NCI-H1048 (cell line): ENCODE measurements at places on chromosomes 6 and 20.
A peak's percentile ranks its signal among the peaks of the same experiment; 100 is the strongest.

DNA sequence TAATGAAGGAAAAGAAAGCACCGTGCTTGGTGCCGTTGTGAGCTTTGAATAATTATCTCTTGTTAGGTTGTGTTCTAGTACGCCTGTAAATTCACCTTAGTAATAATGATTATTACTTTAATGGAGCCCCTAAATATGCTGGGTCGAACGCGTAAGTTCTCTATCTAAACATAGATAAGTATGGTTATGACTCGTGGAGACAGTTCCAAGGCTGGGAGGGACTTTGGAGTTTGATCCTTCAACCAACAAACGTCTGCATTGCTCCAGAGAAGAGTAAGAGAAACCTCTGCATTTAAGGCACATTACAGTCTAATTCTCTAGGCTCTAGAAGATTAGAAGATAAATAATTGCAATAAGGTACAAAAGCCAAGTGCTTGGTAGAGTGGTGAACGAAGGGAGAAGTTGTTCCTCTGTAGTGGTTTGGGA lies 514 bp downstream of the ACOT13 start:
- DNase-seq = no peak

GRCh38 chr6:147167576-147168461 lies 36.4 kb upstream of the STXBP5 start:
- no peak for DNase-seq

GRCh38 chr6:35719830-35720733 lies 16.8 kb upstream of the ARMC12 start:
- no peak for DNase-seq

- no peak for DNase-seq
Measured at GRCh38 chr6:153476243-153476642, 345.2 kb upstream of the RGS17 start.

DNA sequence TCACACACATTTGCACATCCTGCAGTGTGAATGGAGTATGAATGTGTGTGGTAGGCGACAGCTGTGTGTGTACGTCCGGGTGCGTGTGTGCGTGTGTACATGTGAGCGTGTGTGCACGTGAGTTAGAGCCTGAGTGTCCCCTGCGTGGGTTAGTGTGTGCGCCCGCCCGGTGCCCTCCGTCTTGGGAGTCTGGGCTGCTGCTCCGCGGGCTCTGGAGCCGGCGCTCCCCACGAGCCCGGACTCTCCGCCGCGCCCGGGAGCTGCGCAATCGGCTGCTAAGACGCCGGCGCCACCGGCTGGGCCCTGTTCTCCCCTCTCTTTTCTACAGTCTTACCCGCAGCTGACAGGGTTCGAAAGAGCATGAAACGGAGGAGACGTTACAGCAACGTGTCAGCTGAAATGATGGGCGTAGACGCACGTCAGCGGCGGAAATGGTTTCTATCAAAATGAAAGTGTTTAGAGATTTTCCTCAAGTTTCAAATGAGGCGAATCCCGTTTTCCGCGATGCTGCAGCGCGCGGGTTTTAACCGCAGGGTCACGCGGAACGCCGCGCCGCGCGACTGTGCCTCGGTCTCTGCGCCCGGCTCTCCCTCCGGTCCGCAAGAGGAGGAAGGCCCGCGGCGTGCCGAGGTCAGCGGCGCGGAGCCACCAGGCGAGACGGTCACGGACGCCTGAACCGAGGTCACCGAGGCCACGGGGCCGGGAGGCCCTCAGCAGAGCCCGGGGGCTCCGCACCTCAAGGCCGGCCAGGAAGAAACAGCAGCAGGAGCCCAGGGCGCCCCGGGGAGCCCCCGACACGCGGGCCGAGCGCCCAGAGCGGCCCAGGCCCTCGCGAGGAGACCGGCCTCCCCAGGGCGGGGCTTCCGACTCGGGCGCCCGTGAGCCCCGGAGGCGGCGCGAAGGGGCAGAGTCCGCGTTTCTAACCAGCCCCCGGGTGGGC lies 95.3 kb upstream of the BHLHE23 start:
- DNase-seq = no peak

GRCh38 chr6:106117579-106117978 lies 31.4 kb downstream of the PRDM1 start:
- no peak for DNase-seq

DNA sequence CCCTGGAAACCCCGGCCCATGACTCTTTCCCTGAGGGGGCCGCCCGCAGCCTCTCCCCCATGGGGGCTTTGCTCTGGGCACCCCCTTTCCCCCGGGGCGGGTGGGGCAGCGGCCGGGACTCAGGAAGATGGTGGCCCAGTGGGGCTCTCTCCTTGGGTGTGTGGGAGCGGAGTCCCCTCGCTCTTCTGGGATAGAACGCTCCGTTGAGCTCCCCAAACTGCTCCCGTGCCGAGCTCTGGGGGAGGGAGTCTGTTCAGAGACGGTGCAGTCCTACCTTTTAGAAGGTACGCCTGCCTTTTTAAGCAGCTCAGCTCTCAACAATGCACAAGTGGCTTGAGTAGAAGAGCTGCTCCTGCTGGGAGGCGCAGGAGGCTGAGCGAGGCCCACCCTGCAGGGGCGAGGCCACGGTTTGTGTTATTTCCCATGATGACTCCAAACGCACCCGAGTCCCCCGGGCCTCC lies 21.7 kb upstream of the BHLHE23 start:
- no peak for DNase-seq

DNA sequence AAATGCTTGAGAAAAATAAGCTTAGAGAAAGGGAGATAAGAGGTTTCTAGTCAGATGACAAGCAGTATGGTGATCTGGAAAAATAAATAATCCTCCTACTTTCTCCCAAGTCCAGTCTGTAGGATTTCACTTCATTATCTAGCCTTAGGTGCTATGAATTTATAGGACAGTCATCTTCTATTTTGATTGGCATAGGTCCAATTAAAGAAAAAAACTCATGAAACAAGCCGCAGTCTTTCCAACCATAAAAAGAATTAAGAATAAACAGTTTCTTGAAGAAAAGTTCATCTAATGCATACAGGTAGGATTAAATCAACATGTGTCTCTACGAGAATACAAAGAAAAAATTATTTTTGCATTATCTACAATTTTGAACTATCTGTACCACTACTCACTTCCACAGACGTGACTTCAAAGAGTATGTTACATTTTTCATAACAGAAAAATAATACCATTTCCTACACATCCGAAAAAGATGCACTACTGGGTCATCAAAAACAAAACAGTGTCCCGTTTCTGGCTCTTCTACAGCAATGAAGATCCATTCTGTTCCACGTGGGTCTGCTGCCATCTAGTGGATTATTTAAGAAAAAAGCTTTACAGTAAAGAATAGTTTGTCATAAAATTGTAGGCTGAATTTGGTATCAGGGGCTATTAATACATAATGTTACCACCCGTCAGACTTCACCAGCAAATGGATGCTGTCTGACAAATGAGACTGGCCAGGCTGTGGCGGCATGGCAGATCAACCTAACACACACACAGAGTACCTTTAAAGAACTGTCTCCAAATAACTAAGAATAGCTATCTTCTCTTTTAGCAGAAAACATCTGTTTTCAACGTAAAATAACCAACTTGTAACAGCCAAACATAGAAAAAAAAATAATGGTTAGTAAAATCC lies 28.9 kb downstream of the STX7 start:
- DNase-seq = peak; percentile 43

DNA sequence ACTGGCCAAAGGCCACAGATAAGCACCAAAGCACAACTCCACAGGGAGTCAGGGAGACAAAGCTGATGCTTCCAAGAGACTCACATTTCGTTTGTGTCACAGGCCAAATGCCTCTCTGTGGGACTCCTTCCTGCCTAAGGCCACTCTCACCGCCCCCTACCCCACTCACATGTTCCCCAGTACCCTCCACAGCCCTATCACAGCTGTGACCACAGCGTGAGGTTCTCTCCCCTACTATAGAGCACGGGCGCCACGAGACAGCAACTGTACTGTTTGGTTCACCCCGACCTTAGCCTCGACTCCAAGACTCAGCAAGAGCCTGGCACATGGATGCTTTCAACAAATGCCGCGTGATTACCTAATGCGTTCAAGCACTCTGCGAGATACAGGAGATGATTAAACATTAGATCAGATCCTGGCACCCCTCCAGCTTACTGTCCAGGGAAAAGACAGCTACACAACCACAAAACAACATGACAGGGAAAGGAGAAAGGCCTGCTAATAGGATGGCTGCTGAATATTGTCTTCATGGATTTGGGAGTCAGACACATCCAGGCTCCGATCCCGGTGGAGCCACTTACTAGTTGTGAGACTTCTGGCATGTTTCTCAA lies 105.5 kb downstream of the AGPAT4 start:
- DNase-seq = no peak

GRCh38 chr20:10359621-10360040 lies 74.4 kb downstream of the MKKS start:
- DNase-seq = no peak

GRCh38 chr20:54199721-54200176 lies 8.1 kb upstream of the PFDN4 start:
- DNase-seq = no peak

- DNase-seq = no peak
Measured at GRCh38 chr6:131173680-131174079, 38.4 kb downstream of the AKAP7 start.

DNA sequence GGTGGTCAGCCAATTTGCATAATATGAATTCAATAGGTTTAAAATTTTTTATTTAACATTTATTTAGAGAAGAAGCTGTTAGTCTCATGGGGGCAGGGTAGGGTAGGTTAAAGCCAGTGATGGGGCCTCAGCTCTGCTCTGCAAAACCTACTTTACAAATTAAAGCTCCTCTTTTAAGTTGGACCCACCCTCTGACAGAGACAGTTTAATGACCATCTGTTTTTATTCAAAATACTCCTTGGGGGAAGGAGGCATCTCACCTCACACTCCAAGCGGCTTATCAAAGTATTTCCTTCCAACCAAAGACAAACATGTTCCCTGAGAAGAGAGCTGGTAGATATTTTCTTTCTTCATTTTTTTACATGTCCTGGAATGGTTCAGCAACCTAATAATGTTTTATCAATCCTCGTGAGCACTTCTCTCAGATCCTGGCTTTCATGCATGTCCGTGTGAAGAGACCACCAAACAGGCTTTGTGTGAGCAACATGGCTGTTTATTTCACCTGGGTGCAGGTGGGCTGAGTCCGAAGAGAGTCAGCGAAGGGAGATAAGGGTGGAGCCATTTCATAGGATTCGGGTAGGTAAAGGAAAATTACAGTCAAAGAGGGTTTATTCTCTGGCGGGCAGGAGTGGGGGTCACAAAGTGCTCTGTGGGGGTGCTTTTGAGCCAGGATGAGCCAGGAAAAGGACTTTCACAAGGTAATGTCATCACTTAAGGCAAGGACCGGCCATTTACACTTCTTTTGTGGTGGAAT lies 184.7 kb downstream of the GJA1 start:
- no peak for DNase-seq

DNA sequence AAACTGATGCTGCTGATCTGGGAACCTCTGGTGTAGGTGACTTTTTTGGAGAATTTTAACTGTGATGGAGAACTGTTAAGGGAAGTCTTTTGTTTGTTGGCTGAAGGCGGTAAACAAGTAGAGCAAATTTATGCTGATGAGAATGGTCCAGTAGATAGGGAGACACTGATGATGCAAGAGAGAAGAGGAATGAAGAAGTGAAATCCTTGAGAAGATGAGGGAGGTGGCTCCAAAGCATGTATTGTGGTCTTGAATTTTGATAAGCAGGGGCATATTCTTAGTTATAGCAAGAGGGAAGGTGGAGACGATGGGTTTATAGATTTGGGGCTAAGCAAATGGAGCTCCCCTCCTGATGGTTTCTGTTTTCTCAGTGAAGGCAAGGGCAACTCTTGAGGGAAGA lies 22.0 kb downstream of the MAPK14 start:
- DNase-seq = no peak

DNA sequence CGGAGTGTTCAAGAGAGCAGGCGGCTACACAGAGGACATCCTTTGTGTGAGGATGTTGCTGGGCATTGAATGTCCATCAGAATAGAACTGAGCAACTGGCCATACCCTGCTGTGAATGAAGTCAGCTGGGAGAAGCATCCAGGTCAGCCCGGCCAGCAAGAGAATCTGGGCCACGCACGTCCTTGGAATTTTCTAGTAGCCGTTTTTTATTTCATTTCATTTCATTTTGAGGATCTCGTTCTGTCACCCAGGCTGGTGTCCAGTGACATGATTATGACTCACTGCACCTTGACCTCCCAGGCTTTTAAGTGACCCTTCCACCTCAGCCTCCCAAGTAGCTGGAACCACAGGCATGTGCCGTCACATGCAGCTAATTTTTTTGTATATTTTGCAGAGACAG lies 97.9 kb downstream of the SSR1 start:
- DNase-seq = no peak

DNA sequence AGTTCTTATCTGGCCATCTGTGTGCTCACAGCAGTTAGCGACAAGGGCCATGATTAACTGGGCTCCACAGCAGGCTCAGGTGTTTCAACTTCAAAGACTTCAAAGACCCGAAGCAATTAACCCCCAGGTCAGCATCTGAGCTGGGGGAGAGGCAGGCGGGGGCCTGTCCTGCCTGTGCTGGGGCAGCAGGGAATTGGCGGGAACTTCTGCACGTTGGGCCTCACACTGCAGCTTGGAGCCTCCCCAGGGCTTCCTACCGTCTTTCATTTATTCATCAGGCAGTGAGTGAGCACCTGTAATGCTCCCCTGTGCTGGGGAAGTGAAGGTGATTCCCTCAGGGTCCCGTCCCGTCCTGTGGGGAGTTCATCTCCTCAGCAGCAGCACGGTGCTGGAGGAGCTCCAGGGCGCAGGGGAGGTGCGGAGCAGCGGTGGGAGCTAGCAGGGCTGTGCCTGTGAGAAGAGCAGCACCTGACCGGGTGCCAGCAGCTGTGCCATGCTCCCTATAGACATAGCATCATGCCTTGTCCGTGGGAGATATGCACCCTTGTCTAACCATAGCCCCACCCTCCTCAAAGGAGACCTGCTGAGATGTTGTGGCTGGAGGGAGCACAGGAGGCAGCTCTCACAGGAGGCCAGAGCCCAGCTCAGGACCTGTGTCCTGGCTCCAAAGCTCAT lies 51.8 kb upstream of the FRMD1 start:
- no peak for DNase-seq

DNA sequence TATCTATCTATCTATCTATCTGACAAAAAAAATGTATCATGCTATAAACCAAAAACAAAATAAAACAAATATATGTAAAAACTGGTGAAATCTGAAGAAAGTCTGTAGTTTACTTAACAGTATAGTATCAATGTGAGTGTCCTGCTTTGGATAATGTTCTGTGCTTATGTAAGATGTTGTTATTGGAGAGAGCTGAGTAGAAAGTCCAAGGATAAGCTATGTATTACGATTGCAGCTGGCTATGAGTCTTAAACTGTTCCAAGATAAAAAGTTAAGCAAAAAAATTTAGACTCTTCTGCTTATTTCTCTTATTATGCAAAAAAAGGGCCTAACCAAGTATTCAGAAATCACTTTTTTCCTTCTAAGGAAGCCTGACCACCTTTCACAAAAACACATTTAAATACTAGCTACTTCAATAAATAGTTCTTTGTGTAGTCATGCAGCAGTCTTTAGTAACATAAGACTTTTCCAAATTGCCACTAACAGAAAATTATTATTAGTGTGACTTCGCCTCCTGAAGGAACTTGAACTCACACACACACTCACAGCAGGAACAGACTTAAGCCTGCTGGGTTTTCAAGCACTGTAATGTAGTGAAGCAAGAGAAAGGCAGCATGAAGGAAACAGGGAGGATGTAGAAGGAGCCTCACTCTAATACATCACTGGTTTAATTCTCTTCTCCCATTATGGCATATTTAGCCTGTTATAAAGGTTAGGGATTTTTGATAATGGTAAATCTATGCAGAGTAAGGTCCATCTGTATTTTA lies 265.8 kb upstream of the GJE1 start:
- no peak for DNase-seq
